CD4-positive, alpha-beta T cell treated with Interleukin-10 for 1 hour (primary cell): ENCODE measurements at places on chromosomes 3 and 15.

GRCh38 chr3:96434651-96435050 lies 379.7 kb upstream of the EPHA6 start:
- DNase-seq, result no peak

GRCh38 chr3:189474944-189475343 lies 156.2 kb upstream of the TP63 start:
- no peak for DNase-seq

DNA sequence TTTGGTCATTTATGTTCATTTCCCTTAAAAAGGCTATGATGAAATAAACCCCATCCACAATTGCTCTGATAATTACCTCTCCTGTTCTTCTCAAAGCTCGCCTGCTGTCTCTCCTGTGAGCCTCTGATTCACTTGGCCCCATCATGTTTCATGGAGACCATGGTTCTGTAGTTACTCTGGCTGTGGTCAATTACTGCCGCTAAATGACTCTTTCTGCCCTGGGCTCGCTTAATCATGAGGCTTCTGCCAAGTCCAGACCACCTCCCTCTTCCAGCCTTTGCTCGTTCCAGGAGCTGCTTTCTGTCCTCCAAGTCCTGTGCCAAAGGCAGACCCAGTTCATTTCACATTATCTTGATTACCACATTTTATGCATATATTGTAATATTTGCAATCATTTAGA lies 91.9 kb downstream of the THSD4 start:
- no peak for DNase-seq

DNA sequence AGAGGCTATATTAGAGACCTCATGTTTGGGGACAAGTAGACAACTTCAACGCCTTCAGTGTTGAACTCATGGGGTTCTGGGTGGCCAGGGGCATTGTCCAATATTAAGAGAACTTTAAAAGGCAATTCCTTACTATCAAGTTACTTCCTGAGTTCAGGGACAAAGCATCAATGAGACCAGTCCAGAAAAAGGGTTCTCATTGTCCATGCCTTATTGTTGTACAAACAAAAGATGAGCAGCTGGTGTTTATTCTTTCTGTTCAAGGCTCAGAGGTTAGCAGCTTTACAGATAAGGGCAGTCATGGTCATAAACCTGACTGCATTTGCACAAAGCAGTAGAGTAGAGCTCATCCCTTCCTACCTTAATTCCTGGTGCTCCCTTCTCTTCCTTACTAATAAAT lies 18.5 kb upstream of the PDHB start:
- no peak for DNase-seq

- DNase-seq, result no peak
Measured at GRCh38 chr3:161568671-161569070, 72.1 kb downstream of the OTOL1 start.

DNA sequence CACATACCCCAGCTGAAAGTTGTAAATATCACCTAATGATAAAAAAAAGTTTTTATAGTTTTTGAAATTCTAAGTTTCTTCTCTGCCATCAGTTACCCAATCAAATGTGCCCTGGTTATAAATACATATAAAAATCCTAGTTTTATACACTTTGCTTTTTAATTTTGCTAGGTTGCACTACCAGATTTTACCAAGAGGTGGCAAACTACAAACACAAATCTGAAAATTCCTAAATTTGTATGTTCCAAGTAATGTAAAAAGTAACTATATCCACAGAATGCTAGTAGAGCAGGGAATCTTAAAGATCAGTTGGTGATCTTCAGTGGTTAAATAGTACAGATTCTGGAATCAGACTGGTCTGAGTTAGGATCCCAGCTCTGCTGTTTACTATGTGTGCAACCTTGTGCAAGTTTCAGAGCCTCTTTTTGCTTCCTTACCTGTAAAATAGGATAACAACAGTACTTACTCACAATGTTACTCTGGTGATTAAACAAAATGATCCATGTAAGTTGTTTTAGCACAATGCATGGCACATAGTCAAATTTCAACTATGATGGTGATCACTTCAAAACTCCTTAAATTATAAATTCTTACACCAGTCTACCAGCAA lies 11.0 kb downstream of the TRPM7 start:
- DNase-seq, result peak; percentile 58

- no peak for DNase-seq
Measured at GRCh38 chr15:76349301-76350070, 12.9 kb downstream of the ISL2 start.

DNA sequence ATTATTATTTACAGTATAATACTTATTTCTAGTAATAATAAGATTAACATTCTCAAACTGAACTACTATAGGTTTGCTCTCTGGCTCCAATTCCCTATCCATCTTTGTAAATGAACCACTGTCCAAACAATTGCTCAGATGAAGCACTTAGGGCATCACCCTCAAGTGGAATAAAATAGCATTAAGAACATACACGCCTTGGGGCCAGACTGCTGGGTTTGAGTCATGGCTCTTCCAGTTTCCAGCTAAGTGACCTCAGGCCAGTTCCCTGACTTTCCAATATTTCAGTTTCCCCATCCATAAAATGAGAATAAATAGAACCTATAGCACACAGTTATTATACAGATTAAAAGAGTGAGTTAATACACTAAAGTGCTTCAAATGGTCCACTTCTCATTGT lies 507.2 kb downstream of the MAGI1 start:
- DNase-seq, result no peak

DNA sequence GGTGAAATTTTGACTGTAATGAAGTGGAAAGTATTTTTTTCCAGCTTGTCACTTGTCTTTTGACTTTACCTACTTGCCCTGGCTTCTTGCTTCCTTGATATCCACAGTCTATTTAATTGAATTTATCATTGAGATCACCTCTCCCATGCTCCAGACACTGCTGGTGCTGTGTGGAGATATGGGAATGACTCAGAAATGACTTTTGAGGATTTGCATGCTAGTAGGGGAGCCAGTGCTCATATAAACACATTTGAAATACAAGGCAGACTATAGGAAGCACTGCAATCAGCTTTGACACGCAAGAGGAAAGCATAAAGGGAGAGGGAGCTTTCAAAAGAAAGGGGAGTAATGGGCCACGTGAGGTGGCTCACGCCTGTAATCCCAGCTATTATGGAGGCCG lies 7.3 kb upstream of the TRPM1 start:
- no peak for DNase-seq

- DNase-seq, result peak; percentile 85
Measured at GRCh38 chr15:65318870-65319356, 14.4 kb downstream of the RNU5B-1 start.

DNA sequence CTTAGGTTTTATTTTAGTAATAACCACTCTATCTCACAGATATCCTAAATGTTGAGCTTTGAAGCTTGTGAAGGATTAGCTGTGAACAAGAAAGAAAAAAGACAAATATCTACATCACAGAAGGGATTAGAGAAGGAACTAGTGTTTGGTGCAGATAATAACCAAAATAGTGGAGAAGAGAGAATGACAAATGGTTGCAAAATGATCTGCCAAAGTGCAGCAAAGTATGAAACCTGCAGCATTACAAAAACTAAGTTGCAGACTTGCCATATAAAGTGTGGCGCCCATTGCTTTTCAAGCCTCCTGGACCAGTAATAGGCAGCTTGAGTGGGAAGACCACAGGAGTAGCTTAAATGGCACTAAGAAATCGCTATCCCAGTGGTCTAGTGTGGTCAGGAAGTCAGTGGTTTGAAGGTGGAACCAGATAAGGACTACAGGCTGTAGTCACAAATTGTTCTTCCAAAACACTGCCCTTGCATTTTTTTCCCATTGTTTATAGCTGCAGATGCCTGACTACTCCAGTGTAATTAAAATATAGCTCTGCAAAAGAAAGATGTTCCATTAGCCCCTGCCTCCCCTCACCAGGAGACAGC lies 20.7 kb downstream of the TPM1 start:
- no peak for DNase-seq

DNA sequence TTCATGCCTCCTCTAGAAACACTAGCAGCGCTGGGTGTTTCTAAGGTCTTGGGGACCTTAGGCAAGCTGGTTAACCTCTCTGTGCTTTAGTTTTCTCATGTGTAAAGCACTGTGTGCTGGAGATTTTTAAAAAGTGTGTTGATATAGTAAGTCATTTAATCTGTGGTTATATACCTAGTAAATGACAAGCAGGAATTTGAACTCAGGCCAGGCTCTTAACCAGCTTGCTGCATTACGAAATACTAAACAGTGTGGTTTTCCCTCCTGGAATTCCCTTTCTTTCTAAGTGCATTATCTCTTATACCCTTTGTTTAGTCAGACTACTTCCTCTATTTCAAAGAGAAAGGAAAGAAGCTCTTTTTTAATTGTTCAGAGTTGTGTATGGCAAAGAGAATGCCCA lies 26.5 kb downstream of the NEO1 start:
- no peak for DNase-seq

DNA sequence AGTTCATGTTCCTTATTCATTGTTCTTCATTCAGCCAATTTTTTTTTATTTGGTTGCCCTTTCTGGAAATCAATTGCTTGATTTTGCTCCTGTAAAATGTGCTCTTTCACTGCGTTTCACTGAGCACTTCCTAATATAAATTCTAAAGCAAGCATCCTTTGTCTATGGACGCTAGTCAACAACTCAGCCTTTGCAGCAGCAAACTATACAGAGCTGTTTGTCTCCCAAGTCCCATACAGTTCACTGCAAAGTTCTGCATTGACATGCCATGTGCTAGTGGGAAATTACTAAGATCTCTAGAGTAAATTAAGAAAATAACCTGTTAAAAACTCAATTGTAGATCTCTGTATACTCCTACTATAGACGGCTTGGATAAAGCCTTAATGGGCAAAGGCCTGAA lies 130.1 kb upstream of the BHLHE40 start:
- no peak for DNase-seq

DNA sequence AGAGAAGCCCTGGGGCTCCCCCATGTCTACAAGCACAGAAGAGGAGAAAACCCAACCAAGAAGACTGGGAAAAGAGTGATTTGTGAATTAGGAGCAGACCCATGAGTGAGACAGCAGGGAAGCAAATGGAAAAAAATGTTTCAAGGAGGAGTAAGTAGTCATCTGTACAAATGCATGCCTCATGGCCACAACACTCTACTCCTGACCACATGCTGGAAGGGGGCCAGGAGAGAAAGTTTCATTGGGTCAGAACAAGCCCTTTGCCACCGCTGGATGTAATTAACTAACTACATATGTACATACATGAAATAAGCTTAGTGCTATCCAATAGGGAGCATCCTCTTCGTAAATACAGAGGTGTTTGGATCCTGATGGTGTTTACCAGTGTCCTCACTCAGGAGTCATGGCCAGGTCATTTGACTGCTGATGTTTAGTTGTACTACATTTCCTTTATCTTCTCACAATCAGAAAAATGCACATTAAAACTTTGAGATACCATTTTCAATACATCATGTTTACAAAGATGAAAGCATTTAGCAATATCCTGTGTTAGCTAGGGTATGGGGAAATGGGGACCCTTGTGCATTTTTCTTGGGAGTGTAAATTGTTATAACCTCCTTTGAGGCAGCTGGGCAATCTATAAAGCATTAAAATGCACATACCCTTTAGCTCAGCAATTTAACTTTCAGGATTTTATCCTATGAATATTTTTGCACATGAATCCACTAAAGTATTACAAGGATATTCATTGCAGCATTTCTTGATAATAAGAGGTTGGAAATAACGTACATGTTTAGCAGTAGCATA lies 27.1 kb downstream of the CLRN1 start:
- no peak for DNase-seq

GRCh38 chr3:136186344-136186743 lies 9.8 kb downstream of the MSL2 start:
- peak; percentile 34 for DNase-seq
